ENCODE measurements at places on chromosomes 16 and 17.
A peak's percentile ranks its signal among the peaks of the same experiment; 100 is the strongest.

DNA sequence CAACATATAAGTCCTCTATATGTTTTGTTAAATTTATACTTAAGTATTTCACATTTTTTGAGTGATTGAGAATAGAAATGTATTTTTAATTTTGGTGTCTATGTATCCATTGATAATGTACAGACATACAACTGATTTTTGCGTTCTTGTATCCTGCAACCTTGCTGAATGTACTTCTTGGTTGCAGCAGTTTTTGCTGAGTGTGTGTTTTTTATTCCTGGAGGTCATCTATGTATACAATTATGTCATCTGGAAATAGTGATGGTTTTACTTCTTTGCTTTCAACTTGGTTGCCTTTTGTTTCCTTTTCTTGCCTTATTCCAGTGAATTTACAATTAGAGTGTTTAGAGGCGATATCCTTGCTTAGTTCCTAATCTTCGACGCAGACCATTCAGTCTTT is 67.5 kb upstream of the NETO2 start:
- no peak for DNase-seq

DNA sequence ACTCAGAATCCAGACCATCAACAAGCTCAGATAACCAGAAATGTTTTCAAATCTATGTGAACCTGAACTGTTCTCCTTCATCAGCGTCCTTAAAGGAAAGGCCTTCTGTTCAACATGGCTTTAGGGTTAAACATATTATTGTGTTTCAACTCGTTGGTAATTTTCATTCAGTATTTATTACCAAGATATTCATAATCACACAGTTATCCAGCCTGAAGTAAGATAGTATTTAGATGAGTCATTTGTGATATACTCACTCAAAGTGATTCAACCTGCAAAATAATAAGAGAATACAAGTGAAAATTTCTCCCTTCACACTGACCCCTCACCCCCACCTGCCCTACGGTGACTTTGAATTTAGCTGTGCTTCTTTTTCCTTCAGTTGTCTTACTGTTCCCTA is 3.0 kb downstream of the CYLD start:
- DNase-seq: no peak

DNA sequence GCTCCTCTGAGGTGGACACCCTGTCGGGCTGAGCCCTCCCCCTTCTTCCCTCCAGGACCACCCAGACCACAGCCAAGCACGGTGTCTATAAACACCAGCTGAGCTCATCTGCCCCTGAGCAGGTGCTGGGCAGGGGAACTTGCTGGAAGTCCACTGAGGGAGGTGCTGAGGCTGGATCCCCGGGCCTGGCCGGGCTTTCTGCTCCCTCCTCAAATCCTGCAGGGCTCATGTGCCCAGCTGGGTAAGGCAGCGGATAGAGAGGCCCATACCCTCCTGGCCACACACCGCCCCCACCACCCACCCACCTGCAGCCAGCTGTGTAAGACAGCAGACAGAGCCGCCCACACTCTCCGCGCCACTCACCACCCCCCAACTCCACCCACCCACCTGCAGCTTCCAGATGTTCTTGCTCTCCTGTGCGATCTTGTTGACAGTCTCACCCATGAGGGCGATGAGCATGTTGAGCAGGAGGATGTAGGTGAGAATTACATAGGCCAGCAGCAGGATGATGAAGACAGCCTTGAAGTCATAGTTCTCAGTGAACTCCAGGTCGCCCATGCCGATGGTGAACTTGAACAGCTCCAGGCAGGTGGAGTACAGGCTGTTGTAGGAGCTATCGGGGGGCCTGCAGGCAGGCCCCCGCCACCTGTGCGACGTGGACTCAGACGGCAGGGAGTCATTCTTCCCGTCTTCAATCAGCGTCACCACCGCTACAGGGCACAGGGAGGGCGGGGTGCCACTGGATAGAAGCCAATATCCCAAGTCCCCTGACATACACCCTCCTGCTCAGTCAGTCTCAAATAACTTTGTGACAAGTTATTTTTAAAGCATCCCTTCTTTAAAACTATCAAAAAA is 15.9 kb upstream of the TRPV3 start:
- DNase-seq: no peak

DNA sequence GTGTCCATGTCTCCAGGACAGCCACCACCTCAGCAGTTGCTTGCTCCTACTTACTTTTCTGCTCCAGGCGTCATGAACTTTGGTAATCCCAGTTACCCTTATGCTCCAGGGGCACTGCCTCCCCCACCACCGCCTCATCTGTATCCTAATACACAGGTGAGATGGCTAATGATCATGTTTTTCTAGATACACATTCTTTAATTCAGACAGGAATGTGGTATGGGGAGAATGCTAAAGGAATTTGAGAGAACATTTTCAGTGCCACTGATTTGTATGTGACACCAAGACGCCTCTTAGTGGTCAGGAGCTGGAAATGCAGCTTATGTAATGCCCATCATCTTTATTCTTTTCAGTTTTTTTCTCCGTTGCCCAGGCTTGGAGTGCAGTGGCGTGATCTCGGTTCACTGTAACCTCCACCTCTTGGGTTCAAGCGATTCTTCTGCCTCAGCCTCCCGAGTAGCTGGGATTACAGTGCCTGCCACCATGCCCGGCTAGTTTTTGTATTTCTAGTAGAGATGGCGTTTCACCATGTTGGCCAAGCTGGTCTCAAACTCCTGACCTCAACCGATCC is 8.9 kb upstream of the RAPGEFL1 start:
- peak; percentile 76 for DNase-seq

- DNase-seq: no peak
These were observed 53.9 kb downstream of the OR1D5 start for GRCh38 chr17:3009411-3009920.

DNA sequence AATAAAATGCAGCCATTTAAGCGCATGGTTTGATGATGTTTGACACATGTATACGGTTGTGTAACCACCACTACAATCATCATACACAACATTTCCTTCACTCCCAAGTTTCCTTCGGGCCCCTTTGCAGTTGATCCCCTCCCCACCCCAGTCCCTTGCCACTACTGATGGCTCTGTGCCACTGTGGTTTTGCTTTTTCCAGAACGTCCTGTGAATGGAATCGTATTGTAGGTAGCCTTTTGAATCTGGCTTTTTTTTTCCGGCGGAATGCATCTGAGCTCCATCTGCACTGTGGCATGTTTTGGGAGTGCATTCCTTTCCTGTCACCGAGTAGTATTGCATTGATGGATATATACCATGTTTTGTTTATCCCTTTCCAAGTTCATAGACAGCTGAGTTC is 15.1 kb upstream of the MAP2K3 start:
- no peak for DNase-seq
